Natural killer cell (primary cell): ENCODE measurements at places on chromosomes 6 and 20. TPM values are rescaled to one million over a fixed set of nuclear protein-coding genes. Genes with fewer than 3 reads are reported as not detected.

LATS1 gene
- total RNA-seq = 49.4 TPM

C6orf52 gene
- 0.58 TPM for total RNA-seq

FNDC1 gene
- not detected for total RNA-seq

ARMH2 gene
- total RNA-seq = 1.2 TPM

GTSF1L gene
- total RNA-seq = not detected

GSTA2 gene
- total RNA-seq = not detected

EMILIN3 gene
- total RNA-seq = not detected

CPNE5 gene
- 2.0 TPM for total RNA-seq

RIPPLY2 gene
- not detected for total RNA-seq

WFDC6 gene
- not detected for total RNA-seq

- no peak for DNase-seq
Measured at GRCh38 chr6:138923561-138923960, 64.5 kb downstream of the REPS1 start.

GRCh38 chr20:35034145-35034544 lies 58.5 kb downstream of the TRPC4AP start:
- no peak for DNase-seq

DNA sequence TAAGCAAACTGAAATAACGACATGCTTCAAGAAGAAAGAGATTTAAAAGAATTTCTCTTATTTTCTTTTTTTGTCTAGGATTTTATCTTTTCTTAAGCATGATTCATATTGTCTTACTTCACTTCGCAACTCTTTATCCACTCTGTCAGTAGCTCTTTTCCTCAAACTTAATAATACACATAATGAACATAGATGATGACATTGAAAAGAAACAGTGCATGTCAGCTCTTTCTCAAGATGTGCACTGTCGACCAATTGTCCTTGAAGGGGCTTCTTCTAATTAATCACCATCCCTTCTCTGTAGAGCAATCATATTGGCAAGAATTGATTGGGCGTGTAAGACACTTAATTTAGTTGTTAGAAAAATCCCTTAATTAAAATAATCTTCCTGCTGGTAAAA lies 356.5 kb downstream of the EYS start:
- DNase-seq = no peak

GRCh38 chr6:97705568-97705967 lies 422.6 kb upstream of the MMS22L start:
- no peak for DNase-seq

GRCh38 chr20:12072954-12073264 lies 155.2 kb downstream of the BTBD3 start:
- no peak for DNase-seq

DNA sequence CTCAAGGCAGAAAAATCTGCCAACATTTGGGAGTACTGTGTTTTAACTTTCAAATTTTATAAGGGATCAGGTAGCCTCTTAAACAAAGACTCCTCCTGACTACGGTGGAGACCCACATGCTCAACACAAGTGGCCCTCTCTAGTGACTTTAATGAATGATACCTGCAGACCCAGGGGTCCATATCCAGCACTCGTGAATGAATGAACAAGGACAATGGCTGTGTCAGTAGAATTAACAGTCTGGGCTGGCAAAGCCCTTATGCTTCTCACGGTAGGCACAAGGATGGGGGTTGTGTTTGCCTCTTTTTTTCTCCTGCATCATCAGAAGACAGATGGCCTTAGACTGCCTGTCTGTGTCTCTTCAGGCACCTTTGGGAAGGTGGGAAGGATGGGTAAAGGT lies 112.6 kb upstream of the TRAF3IP2 start:
- DNase-seq = no peak

DNA sequence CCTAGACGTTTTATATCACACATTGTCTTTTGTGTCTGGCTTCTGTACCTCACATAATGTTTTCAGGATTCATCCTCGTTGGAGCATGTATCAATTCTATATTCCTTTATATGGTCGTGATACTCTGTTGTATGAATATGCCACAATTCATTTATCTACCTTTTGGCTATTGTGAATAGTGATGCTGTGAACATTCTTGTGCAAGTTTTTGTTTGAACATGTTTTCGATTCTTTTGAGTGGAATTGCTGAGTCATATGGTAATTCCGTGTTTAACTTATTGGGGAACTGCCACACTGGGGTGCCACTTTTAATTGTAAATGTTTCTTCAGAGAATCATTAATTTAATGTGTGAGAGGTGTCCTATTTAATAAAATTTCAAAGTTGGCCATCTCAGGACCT lies 101.2 kb downstream of the SLC35B3 start:
- DNase-seq = no peak

- no peak for DNase-seq
Measured at GRCh38 chr6:14194976-14195375, 77.4 kb downstream of the CD83 start.

DNA sequence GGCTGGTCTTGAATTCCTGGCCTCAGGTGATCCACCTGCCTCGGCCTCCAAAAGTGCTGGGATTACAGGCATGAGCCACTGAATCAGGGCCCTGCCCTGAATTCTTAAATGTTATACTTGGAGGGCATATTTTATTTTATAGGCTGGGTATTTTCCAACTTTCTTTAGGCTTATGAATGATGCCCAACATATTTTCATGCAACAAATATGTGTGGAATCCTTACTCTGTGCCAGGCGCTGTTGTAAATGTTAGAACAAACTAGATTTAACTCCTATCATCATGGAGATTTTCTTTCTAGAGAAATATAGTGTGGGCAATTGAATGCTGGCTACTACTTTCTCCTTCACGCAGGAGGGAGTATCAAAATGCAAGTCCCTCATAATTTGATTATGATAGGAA lies 71.2 kb downstream of the SAMD5 start:
- no peak for DNase-seq

GRCh38 chr20:40757087-40757486 lies 68.1 kb upstream of the MAFB start:
- no peak for DNase-seq

DNA sequence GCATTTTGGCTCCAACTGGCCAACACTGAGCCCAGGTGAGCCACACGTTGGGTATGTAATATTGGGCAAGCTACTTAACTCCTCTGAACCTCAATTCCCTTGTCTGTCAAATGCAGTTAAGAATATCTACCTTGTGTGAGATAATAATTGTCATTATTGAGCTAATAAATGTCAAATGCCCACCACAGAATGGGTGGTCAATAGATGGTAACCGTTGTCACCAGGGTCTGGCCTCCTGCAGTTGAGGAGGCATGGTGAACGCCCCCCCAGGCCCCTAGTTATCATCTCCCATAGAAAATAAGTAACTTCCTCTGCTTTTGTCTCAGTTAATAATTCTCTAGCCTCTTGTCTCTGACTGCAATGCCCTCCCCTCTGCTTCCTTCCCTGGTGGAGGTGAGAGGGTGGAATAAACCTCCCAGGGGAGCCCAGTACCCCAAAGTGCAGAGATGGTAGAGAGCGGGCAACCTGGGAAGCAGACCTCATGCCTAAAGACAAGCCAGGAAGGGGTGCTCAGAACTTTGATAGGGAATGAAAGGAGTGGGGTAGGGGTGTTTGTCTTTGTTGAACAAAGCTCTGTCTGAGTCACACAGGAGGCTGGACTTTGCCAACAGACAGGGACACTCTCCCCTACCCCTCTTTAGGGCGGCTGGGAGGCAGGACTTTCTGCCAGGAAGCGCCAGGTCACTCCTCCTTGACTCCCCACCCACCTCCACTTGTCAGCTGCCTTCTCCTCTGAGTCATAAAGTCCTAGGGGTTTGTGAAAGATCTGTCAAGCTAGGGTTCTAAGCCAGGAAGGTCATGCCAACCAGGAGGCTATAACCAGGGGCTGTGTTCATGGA lies 1.3 kb upstream of the UNC5CL start:
- DNase-seq = no peak

DNA sequence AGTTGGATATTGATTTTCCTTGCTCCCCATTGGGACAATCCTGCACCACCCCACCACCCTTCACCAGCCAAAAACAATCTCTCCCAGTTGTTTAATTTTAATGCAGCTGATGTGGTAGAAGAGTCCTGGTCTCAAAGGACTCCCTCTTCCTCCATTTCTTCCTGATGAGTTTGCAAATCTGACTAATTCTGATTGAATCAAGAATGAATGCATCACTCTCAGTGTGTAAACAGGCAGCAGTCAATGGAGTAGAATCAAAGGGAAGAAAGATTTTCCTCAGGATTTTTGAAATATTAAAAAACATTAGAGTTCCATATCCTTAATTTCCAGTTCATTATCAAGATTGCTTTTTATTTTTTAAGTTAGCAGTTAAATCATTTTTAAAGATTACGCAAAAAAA lies 54.0 kb downstream of the PLG start:
- DNase-seq = no peak
